ENCODE measurements at places on chromosomes 4 and X.

DNA sequence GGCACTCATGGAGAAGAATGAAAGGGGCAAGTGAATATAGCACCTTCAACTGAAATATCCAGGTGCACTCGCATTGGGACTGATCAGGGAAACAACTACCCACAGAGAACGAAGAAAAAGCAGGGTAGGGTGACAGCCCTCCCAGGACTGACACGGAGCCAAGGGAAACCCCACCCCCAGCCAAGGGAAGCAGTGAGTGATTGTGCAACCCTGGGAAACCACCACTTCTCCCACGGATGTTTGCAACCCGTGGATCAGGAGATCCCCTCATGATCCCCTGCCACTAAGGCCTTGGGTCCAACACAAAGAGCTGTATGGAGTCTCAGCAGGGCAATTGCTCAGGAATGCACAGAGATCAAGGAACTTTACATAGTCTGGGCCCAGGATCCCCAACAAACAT lies 158.5 kb upstream of the HCCS start:
- no peak for DNase-seq
- no peaks in the 10 kb centered on the region for H3K4me1 ChIP-seq
- H3K27ac ChIP-seq: no peak overlapping the region
- no peaks in the 10 kb centered on the region for H3K36me3 ChIP-seq
- no peak overlapping the region for H3K4me3 ChIP-seq

DNA sequence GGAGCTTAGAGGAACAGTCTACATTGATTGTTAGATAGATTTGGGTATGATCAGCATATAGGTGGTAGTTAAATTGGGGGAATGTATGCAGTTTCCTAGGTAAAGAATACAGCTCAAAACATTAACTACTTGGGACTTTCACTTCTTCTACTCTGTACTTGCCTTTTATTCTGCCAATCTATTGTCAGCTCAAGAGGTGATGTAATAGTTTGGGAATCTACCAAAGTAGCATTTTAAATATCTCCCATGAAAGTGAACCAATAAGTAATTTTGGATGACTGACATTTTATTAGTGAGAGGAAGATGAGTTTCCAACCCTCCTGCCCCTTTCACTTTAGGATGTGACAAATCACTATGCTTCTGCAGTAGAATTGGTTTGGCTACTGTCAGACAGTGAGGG lies 43.4 kb downstream of the NUDT6 start:
- H3K4me3 ChIP-seq: no peak overlapping the region
- peaks cover 22% of the 10 kb centered on the region for H3K36me3 ChIP-seq
- DNase-seq: no peak
- H3K27me3 ChIP-seq: no peaks in the 10 kb centered on the region
- H3K27ac ChIP-seq: no peak overlapping the region

- no peaks in the 10 kb centered on the region for H3K27me3 ChIP-seq
- H3K27ac ChIP-seq: peak overlapping the region; percentile 59
- peaks cover 47% of the 10 kb centered on the region for H3K4me1 ChIP-seq
- H3K4me3 ChIP-seq: no peak overlapping the region
- peaks cover 12% of the 10 kb centered on the region for H3K36me3 ChIP-seq
- DNase-seq: no peak
Measured at GRCh38 chr4:118770741-118771187, 65.2 kb downstream of the SEC24D start.

- H3K4me1 ChIP-seq: peaks cover 14% of the 10 kb centered on the region
- no peaks in the 10 kb centered on the region for H3K36me3 ChIP-seq
- H3K27ac ChIP-seq: peak overlapping the region; percentile 81
- no peaks in the 10 kb centered on the region for H3K27me3 ChIP-seq
- H3K4me3 ChIP-seq: no peak overlapping the region
Measured at GRCh38 chr4:38190717-38191178, 230.6 kb downstream of the PTTG2 start.

DNA sequence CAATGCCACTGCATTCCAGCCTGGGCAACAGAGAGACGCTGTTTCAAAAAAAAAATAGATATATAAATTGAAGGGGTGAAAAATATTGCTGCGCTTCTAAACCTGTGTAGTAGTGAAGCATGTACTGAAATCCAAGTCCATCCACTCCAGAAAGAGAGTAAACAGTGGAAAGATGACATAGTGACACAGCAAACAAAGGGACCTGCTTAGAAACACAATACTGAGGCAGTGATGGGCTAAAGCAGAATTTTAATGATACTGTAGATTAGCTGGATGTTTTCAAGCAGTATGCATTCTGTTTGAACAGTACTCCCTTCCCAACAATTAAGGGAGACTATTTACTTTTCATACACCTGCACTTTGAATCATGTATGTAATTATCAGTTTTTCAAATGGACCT lies 42.5 kb downstream of the TFDP3 start:
- H3K4me3 ChIP-seq: no peak overlapping the region
- H3K27ac ChIP-seq: no peak overlapping the region
- no peaks in the 10 kb centered on the region for H3K27me3 ChIP-seq
- DNase-seq: no peak

DNA sequence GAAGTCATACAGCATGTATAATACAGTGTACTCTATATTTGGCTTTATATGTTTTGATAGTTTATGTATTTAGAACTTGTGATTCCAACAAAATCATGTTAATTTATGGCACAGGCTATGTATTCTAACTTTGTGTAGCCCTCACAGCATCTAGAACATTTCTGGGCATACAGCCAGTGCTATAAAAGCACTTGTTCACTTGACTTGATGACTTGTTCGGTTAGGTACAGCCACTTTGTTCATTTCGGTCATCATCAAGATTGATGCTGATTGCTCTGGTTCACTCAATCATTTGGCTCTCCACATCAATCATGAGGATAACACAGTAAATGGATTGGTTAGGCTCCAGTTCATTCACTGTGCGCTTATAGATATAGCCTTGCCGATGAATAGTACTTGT lies 97.6 kb upstream of the IRS4 start:
- H3K4me3 ChIP-seq: no peak overlapping the region
- H3K27ac ChIP-seq: no peak overlapping the region
- no peaks in the 10 kb centered on the region for H3K4me1 ChIP-seq
- H3K27me3 ChIP-seq: no peaks in the 10 kb centered on the region

DNA sequence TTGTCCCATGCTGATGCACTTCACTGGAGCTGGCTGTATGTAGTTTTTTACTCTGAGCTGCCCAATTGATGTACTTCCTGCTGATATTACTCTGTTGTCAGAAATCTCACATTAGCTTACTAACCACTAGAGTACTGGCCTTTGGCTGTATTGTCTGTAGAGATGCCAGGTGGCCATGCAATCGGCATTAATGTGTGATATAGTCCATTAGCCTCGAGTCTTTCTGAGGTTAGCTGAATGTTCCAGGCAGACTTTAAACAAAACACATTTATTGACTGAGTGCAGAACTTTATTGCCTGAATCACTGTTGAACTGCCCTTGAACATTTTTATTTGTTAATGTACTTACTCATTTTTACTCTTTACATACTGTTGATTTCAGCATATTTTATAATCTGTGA lies 335.2 kb downstream of the PCDH10 start:
- no peaks in the 10 kb centered on the region for H3K27me3 ChIP-seq
- no peaks in the 10 kb centered on the region for H3K36me3 ChIP-seq
- DNase-seq: no peak
- no peak overlapping the region for H3K27ac ChIP-seq
- H3K4me1 ChIP-seq: no peaks in the 10 kb centered on the region

GRCh38 chr4:110484767-110485166 lies 8.8 kb downstream of the ENPEP start:
- H3K27me3 ChIP-seq: no peaks in the 10 kb centered on the region
- no peaks in the 10 kb centered on the region for H3K4me1 ChIP-seq
- no peak overlapping the region for H3K4me3 ChIP-seq
- no peak for DNase-seq

DNA sequence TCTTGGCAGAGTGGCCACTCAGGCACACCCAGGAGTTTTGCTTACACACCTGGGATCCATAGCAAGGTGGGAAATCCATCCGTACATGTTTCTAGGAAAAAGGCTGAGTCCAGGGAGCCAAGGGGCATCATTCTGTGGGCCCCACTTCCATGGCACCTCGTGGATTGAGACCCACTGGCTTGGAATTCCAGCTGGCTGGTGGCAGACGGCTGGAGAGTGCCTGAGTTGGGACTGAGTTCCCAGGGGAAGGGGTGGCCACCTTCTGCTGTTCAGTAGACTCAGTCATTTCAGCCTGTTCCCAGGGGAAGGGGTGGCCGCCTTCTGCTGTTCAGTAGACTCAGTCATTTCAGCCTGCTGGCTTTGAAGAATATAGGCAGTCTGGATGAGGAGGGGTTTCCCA lies 366.0 kb upstream of the GRIA3 start:
- no peaks in the 10 kb centered on the region for H3K27me3 ChIP-seq
- no peak overlapping the region for H3K27ac ChIP-seq
- no peaks in the 10 kb centered on the region for H3K4me1 ChIP-seq
- DNase-seq: no peak

- no peak overlapping the region for H3K4me3 ChIP-seq
- no peak overlapping the region for H3K27ac ChIP-seq
- no peaks in the 10 kb centered on the region for H3K27me3 ChIP-seq
- H3K4me1 ChIP-seq: no peaks in the 10 kb centered on the region
Measured at GRCh38 chr4:143224255-143224654, 39.5 kb downstream of the USP38 start.

- no peaks in the 10 kb centered on the region for H3K4me1 ChIP-seq
- H3K4me3 ChIP-seq: no peak overlapping the region
- no peaks in the 10 kb centered on the region for H3K36me3 ChIP-seq
- H3K27ac ChIP-seq: no peak overlapping the region
Measured at GRCh38 chr4:8836664-8837171, 34.9 kb downstream of the HMX1 start.

DNA sequence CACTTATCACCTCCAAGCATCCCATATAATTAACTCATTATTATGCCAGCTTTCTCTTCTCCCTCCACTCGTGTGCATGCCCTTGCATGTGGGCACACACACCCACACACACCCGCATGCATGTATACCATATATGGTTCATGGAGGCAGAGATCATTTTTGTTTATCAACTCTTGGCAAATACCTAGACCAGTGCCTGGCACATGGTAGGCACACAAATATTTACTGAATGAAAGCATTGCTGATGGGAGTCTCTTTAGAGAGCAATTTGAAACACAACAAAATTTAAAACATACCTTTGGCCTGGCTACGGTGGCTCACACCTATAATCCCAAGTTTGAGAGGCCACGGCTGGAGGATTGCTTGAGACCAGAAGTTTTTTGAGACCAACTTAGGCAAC lies 51.1 kb upstream of the SLC10A4 start:
- H3K4me1 ChIP-seq: no peaks in the 10 kb centered on the region
- peaks cover 13% of the 10 kb centered on the region for H3K36me3 ChIP-seq
- no peak overlapping the region for H3K4me3 ChIP-seq
- H3K27me3 ChIP-seq: no peaks in the 10 kb centered on the region
- DNase-seq: no peak

DNA sequence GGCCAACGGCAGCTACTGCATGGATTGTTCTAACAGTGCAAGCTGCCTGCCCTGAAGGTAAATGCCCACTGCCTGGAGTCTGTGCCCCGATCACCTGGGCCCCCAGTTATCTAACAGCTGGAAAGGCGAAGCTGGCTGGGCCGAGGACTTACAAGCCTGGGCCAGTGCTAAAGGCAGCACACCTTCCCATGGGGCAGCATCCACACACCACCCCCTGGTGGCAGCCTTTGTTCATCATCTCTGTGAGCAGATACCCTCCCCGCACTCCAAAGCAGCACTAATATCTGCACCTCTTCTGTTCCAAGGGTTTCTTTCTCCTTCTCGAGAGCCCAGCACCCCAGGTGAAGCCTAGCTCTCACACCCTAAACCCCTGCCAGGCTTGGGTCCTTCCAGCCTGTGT lies 7.6 kb downstream of the SLC2A9 start:
- H3K27ac ChIP-seq: no peak overlapping the region
- DNase-seq: no peak
- H3K4me3 ChIP-seq: no peak overlapping the region
- H3K36me3 ChIP-seq: no peaks in the 10 kb centered on the region

- H3K27ac ChIP-seq: no peak overlapping the region
- no peaks in the 10 kb centered on the region for H3K4me1 ChIP-seq
- H3K36me3 ChIP-seq: no peaks in the 10 kb centered on the region
- no peaks in the 10 kb centered on the region for H3K27me3 ChIP-seq
- DNase-seq: no peak
- no peak overlapping the region for H3K4me3 ChIP-seq
Measured at GRCh38 chrX:16977771-16978170, 31.3 kb downstream of the REPS2 start.

DNA sequence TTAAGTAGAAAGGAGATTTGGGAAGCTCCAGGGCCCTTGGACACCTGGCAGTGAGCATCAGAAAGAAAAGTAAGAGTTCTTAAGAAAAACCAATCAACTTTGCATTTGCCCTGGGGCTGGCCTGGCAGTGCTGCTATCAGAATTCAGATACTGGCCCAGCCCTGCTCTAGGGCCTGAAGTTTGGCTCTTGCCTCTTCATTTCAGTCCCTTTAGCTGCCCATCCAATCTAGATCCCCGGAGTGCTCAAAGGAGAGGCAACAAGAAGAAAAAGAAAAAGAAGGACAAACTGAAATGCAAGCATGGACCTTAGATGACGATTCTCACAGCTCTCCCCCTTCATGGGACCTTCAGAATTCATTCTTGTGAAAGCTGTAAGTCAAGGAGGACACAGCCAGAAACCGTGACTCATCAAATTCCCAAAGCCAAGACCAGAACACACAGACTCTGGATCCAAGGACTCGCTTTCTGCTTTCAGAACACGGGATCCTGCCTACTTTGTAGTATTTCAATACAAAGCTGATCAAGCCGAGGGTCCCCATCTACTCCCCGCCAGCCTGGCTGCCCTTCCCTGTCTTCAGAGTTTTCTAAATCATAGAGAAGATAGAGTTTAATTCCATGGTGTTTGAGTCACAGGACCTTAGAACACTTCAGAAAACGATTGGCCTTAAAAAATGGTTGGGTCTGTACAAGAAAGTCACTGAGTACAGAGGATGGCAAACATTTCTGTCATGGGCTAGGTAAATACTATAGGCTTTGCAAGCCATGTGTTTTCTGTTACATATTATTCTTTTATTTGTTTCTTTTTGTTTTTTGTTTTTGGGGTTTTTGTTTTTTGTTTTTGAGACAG lies 103.7 kb downstream of the RBM47 start:
- no peaks in the 10 kb centered on the region for H3K36me3 ChIP-seq
- peak overlapping the region; percentile 56 for H3K27ac ChIP-seq
- H3K4me3 ChIP-seq: peak overlapping the region; percentile 27
- H3K27me3 ChIP-seq: no peaks in the 10 kb centered on the region
- peaks cover 9% of the 10 kb centered on the region for H3K4me1 ChIP-seq
- peak; percentile 76 for DNase-seq

GRCh38 chrX:118730500-118731247 lies 3.3 kb downstream of the IL13RA1 start:
- peak overlapping the region; percentile 91 for H3K27ac ChIP-seq
- DNase-seq: no peak
- H3K27me3 ChIP-seq: no peaks in the 10 kb centered on the region
- H3K4me1 ChIP-seq: peaks cover 3% of the 10 kb centered on the region
- H3K4me3 ChIP-seq: peak overlapping the region; percentile 9
- H3K36me3 ChIP-seq: no peaks in the 10 kb centered on the region

- H3K36me3 ChIP-seq: no peaks in the 10 kb centered on the region
- DNase-seq: no peak
- H3K27me3 ChIP-seq: no peaks in the 10 kb centered on the region
- no peak overlapping the region for H3K4me3 ChIP-seq
Measured at GRCh38 chr4:3822230-3822947, 56.2 kb downstream of the ADRA2C start.

GRCh38 chrX:65920620-65921019 lies 119.3 kb downstream of the VSIG4 start:
- H3K4me3 ChIP-seq: no peak overlapping the region
- H3K27me3 ChIP-seq: no peaks in the 10 kb centered on the region
- no peak for DNase-seq

- H3K4me3 ChIP-seq: no peak overlapping the region
- DNase-seq: no peak
- no peaks in the 10 kb centered on the region for H3K4me1 ChIP-seq
- no peaks in the 10 kb centered on the region for H3K36me3 ChIP-seq
Measured at GRCh38 chr4:70895405-70895804, 6.8 kb upstream of the MOB1B start.

Measured in ascending aorta (tissue), 2 donors.